ENCODE measurements at places on chromosomes 4 and X.

DNA sequence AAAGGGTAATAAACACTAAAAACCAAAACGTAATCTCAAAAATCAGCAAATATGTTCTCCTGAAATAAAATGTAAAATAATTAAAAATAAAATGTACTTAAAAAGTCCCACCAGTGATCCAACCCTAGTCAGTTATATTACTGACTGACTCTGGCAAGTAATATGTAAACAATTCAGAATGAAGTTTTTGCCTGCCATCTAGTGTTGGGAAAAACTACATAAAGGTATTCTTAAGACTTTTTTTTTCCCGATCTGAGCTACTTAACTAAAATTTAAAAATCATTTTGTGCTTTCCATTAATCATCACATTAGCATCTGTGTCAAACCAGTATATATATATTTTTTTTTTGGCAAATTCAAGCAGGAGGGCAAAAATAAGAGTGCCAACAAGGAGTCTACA lies 24.0 kb downstream of the RCHY1 start:
- peak; percentile 25 for DNase-seq

GRCh38 chr4:1187182-1187581 lies 14.8 kb upstream of the SPON2 start:
- DNase-seq, result no peak

DNA sequence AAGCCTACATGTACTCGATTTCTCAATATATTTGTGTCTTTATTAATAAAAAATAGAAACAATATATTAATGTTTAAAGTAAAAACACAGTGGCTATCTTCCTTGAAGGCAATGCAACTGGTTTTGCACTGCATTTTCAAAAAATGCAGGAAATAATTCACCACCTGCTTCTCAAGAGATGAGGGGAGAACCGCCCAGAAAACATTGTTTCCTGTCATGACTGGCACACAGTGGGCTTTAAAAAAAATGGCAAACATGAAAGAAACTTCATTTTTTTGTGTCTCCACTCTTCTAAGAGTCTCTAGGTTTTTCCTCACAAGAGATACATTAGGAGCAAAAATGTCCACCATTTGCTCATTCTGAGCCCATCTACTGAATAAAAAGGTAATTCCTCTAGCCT lies 50.8 kb upstream of the C4orf50 start:
- DNase-seq, result no peak

DNA sequence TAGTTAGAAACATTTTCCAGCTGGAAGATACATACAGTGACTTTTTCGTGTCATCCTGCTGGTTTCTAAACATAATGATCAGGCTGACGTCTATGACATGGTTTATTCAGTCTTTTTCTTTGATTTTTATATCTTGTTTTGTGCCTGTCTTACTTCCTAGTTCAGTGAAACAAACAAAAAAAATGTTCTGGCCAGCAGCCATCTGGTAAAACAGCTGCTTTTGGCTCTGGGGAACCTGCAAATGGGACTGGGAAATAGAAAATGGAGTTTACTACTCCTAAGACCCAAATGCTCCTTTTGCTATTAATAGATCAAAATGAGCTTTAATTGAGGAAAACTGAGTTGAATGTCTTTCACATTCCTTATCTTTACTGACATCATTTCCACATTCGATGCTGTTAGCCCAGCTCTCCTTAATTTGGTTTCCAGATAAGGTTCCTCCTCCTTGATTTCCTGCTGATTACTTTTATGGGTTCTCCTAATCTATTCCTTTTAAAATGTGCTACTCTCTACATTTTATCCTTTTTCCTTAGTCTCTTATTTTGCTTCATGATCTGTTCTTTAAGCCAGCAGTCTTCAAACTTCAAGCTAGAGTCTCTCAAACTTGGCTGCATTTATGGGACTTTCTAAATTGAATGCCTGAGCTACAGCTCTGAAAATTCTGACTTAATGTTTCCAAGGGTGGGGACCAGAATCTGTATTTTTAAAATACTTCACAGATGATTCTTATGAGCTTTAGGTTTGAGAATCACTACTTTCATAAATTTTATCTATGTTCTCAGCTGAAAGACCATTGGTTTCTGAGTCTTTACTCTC lies 499.5 kb downstream of the ANKRD50 start:
- no peak for DNase-seq

GRCh38 chr4:41157009-41157408 lies 57.3 kb downstream of the APBB2 start:
- no peak for DNase-seq

DNA sequence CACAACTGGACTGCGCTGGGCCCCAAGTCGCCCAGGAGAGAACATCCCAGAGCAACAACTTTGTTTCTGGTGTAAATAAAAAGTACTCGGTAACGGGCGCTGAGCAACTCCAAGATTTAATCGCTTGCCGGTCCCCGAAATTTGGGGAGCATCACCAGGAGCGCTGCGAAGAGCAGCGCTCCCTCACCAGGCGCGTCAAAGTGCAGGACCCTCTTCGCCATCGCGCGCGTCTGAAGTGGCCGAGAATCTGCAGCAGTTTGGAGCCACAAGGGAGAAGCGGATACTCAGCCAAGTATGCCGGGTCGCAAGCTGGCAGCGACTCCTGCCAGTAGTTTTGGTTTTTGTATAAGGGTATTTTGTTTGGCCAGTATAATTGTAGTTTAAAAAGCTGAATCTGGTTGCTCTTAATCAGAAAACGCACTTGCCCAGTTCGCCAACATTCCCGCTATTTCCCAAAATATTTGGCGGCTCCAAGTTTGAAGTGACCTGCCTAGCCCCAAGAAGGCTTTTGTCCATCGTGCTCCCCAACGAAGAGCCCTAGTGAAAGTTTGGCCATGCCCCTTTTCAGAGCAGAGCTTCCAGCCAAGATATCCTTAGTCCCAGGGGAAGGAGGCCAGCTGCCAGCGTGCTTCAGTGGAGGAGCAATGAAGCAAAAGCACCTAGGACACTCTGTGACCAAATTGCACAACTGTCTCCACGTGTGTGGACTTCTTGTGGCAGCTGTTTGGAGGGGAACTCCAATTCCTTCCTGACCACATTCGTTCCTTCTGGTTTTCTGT lies 557 bp upstream of the KDR start:
- DNase-seq, result no peak

DNA sequence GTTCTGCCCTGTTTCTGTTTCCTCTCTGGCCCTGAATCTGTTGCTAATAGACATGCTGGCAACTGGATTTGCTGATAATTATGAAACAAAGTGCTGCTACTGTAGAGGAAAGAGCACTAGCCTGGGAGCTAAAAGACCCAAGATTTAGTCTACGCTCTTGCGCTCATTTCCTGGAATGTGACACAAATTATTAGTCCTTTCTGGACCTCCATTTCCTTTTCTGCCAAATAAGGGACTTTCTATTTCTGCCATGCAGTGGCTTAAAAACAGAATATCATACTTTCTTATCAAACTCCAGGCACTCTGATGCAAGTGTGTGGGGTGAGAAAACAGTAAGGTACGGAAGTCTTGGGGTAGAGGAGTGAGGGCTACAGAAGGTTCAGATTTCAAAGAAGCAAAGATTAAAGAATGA lies 48.3 kb upstream of the GPR174 start:
- DNase-seq, result no peak

DNA sequence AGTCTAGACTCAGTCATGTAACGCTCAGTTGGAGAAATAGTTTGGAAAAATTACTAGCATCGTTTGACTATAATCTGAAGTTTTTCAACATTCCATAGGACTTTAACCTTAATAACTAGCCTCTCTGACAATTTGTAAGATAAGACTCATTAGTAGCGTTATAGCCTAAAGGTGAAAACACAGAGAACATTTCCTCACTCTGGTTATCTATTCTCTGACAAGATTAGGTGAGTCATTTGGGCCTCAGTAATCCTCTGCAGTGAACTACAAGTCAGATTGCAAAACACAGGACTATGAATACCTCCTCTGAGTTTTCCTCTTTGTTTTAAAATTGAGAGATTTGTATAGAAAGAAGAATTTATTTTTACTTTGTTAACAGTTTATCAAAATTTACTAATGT lies 31.8 kb upstream of the PDLIM5 start:
- no peak for DNase-seq

DNA sequence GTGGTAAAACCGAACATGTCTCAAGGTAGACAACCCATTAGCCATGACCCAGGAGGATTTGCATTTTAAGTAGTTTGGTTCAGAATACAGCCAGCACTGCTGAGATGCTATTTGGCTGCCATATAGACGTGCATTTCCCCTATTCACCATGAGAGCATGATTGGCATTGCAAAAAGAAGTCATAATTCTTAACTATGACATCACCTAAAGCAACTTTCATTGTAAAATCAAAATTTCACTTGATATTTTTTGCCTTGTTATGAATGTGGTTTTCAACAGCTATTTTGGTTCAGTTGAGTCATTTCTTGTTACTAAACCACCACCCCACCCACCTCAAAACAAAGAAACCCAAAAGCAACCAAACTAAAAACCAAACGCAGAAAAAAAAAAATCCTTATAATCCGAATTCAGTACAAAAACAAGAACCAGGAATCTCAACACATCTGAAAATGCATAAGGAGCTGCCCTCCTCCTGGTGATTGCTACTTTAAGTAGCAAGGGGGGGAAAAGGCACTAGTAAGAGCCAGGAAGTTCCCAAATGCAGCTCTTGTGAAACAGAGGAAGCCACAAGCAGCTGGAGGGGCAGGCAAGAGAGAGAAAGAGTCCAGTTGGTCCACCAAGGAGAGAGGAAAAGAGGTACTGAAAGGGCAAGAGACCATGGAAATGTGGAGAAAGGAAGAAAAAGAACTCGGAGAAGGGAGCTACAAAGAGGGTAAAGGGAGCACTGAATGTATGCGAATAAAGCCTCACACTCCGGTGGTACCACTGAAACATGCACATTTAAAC lies 3.1 kb downstream of the SLITRK4 start:
- DNase-seq, result no peak

GRCh38 chrX:9462456-9462855 lies 2.4 kb upstream of the TBL1X start:
- DNase-seq, result no peak

DNA sequence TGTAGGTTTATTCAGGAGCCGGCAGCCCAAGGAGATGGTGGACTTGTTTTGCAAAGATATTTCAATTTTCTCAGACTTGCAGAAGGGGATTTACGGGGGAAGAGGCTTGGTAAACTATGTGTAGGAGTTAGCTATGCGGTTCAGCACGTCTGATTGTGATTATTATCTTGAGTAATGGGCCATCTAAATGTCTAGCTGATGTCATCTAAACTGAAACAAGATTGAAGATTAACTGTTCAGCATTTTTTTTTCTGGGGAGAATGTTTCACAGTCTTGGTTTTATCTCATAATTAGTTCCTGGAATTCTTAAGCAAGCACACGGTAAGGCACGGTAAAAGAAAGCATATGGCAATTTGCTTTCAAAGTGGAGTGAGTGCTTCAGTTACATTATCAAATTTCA lies 207.3 kb upstream of the CXorf51B start:
- no peak for DNase-seq

- DNase-seq, result no peak
These were observed 79.0 kb downstream of the KLHL8 start for GRCh38 chr4:87141428-87141827.

DNA sequence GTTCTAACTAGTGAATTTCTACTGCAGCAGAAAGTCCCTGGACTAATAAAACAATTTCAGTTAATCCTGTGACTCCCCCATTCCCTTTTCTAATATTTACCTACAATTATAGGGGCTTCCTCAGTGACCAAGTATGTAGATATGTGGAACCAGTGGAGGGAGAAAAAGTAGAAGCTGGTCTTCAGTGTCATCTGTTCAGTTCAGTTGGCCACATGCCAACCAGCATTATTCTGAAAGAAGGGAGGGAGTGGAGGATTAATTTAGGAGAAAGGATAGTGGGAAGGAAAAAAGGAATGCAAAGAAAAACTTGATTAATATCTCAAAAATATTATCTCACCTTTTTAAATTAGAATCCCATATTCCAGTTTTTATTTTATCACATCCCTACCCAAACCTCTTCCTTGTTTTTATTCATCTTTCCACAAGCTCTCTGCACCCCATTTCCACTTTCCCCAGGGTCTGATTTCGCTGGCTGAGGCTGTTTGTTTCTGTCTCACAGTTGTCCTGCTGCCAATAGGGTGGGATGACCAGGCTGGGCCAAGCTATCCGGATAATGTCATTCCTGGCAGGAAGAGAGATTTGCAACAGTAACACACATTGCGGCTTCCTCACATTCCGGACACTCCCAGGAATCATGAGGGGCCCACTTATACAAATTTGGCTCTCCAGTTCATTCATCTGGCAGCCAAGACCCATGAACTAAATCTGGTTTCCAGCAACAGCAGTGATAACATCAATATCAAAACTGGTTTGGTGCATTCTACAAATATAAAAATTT lies 24.6 kb upstream of the ANTXR2 start:
- DNase-seq, result no peak

DNA sequence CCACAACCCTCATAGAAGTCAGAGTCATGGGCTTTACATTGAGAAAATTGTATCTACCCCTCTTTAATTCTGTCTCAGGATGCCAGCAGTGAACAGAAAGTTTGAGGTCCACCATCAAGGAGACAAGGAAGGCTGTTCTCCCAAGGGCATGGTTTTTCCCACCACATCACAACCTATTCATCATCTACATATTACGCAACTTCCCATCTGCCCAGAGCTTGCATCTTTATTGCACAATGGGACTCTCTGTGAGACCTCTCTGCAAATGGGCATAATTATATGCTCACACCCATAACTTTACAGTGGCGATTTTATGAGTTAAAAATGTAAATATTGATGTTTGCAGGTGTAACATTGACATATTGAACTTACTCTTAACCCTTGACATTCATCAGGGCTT lies 38.9 kb downstream of the PAGE2 start:
- no peak for DNase-seq

GRCh38 chrX:97987979-97988378 lies 1104.3 kb downstream of the RPA4 start:
- DNase-seq, result no peak

DNA sequence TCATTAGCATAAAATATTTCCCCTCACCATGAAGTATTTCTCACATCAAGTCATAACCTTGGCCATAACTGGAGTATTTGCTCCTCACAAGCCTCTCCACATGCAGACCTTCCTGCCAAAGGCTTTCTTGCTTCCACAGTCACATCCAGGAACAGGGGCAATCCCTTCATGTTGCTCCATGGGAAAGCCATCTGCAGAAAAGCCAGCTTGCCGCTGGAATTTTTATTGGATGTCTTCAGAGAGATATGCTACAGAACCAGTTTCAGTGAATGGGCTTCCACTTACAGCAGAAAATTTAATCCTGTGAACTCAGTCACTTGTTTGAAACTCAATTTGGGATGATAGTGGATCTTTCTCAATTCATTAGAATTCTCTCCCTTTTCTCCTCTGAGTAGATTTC lies 3.2 kb upstream of the CDKN2AIP start:
- no peak for DNase-seq

Data from NCI-H2029 (cell line).